HT-29 (cell line): ENCODE measurements at places on chromosomes 5 and 9.

DNA sequence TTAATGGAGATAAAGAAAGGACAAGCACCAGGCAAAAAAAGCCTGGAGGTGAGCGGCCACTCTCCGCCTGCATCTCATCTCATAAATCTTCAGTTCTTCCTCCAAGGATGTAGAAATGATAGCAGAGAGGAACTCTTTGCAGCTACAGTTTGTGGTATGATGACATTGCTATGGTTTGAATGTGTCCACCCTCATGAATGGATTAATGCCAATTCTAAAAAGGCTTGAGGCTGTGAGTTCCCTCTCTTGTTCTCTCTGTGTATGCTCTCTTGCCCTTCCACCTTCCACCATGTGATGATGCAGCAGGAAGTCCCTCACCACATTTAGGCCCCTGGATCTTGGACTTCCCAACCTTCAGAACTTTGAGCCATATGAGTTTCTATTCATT, 126.4 kb downstream of the SPOCK1 start:
- no peak for DNase-seq

- no peak for DNase-seq
Measured at GRCh38 chr9:129437626-129438323, 183.1 kb downstream of the C9orf50 start.

DNA sequence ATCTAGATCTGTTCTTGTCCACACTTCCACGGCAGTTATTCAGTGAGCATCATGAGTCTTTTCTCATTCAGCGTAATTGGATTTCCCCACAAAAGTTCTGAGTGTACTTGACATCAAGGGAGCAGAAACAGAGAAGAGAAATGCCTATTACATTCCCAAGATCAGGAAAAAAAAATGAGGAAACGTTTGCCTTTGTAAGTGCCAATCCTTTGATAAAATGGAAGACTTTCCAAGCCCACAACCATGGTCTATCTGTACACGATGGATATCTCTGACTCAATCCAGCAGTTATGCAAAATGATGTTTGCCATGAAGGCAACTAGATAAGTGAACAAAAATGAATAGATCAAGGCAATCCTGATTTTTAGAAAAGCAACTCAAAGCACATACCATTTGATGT, 235.9 kb downstream of the DOCK8 start:
- DNase-seq, result no peak

DNA sequence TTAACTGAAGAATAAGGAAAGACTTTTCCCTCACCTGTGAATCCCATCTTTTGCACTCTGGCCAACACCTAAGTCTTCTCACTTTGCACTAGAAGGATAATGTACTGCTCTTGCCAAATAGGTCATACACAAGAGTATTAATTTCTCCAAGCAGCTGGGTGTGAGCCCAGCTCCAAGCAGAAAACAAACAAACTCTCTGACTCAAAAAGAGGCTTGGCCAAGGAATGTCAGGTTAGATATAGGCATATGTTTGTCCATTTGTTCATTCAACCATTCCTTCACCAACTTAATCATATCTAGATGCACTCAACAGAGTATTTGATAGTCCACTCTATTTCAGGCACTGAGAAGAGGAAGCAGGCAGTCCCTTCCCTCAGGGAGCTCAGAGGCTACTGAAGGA, 84.4 kb downstream of the HTR4 start:
- DNase-seq, result no peak

- no peak for DNase-seq
Measured at GRCh38 chr5:77448831-77449230, 43.3 kb downstream of the WDR41 start.

- DNase-seq, result no peak
Measured at GRCh38 chr9:79286992-79287707, 284.6 kb upstream of the TLE4 start.

DNA sequence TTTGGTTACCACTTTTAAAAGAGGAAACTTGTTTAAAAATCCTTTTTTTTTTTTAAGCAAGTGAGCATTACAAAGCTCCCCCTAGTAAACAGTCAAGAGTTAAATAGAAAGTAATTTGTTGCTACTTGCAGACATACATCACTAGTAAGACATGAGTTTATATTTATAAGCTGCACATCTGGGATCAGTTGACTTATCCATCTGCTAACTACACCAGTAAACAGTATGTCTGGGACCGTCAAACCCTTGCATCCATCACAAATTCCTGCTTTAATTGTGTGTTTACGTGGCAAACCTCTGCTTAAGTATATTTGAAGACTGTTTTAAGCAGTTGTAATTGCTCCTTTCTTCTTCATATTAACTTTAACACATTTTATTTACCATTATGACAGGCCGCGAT, 146.8 kb downstream of the EBF1 start:
- DNase-seq, result no peak

- no peak for DNase-seq
Measured at GRCh38 chr9:136806067-136806466, 1.7 kb upstream of the RABL6 start.

GRCh38 chr5:181027452-181028031, 12.5 kb upstream of the BTNL9 start:
- no peak for DNase-seq

- DNase-seq, result no peak
Measured at GRCh38 chr9:89407070-89407469, 88.8 kb downstream of the SECISBP2 start.

- no peak for DNase-seq
Measured at GRCh38 chr5:57863661-57864060, 381.1 kb upstream of the ACTBL2 start.

DNA sequence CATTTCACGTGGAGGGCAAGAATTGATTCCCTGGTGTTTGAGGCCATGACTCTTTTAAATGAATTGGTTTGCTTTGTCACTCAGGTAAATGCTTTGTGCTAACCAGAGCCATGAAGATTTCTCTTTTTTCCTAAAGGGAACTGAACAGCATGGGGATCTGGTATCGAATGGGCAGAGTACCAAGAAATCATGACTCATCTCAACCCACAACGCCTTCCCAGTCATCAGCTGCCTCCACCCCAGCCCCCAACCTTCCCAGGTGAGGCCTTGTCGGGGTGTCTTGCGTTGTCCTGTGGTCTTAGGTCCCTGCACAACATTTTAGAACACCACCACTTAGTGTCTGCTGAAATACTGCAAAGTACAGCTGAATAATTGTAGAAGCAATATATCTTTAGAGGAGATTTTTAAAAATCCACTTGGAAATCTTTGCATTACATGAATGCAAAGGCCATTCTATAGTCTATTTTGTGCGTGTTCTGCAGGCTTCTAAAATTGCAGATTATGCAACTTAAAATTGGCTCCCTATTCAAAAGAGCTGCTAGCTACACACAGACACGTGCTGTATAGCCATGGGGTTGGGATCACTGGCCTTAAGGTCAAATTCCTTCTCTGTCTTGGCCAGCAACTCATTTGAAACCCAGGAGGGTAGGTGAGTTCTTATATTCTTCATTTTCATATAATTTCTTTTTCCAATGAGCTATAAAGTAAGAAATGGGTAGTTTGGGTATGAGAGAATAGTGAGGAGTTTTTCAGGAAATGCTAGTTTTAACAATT, 69.0 kb downstream of the MVB12B start:
- DNase-seq, result peak; percentile 4

- DNase-seq, result no peak
Measured at GRCh38 chr5:16856531-16856930, 79.6 kb downstream of the MYO10 start.

DNA sequence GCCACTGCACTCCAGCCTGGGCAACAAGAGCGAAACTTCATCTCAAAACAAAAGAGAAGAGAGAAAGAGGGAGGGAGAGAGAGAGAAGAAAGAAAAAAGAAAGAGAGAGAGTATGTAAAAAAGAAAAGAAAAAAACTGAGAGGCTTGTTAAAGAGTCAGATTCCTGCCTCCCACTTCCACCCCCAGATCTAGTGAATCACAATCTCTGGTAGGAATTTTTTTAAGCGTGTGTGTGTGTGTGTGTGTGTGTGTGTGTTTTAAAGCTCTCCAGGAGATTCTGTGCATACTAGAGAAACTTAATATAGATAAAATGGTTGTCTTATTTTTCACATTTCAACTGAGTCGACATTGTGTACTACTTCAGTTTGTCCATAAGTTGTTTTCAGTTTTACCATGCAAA, 32.0 kb downstream of the SAR1B start:
- no peak for DNase-seq

GRCh38 chr5:50582699-50583098, 83.7 kb upstream of the PARP8 start:
- no peak for DNase-seq

GRCh38 chr9:89042984-89043383, 51.7 kb downstream of the S1PR3 start:
- no peak for DNase-seq

- DNase-seq, result no peak
Measured at GRCh38 chr5:51027271-51027670, 356.0 kb upstream of the ISL1 start.

DNA sequence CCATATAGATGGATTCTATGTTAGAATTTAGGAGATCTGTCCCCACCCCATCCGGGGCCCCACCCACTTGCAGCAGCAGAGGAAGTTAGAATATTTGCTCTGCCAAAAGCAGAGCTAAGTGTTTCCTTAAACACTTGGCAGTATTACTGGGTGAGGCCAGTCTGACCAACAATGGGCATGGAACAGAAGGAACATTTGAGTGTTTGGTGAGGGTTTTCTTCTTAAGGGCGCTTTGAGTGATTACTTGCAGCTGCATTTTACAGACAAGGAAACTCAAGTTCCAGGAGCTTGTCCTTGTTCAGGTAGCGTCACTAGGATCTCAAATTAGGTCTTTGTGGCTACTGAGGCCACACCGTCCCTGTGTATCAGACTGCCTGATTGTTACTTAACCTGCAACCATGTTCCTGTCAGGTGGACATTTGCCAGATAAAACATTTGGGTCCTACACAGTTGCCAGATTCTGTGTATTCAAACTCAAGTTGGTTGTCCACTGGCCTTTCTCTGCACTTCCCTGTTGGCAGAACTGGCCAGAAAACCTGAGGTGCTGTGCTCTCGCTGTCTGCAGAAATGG, 59.3 kb downstream of the SLC46A2 start:
- no peak for DNase-seq

DNA sequence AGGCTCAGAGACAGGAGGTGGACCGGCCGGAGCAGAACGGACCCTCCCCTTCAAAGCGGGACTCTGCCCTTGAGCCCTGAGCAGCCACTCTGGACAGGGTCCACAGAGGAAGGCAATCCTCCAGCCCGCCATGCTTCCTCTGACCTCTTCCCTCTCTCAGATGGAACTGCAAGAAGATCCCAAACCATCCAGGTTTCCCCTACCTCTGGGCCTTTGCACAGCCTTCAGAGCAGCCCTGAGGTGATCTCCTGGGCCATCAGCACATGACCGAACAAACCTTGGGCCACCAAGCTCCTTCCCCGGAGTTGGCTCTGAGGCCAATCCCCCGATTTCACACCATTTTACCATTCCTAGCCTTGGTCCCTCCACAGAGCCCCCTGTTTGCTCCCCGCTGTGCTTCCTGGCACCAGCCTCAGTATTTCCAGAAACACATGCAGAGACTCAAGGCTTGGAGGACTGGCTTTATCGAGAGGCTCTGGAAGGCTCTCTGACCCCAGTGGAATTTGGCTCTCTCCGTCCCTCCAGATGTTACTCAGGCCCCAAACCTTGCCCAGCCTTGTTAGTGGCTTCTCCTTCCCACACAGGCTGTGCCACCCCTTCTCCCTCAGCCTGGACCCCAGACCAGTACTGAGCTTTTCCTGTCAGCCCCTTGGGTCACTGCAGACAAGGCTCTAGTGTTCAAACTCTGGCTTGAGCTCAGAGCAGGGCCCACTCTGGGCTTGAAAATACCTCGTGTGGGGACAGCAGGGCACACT, 48.6 kb upstream of the KCNMB1 start:
- DNase-seq, result no peak

GRCh38 chr5:135134691-135135381, 100.8 kb upstream of the PITX1 start:
- no peak for DNase-seq

DNA sequence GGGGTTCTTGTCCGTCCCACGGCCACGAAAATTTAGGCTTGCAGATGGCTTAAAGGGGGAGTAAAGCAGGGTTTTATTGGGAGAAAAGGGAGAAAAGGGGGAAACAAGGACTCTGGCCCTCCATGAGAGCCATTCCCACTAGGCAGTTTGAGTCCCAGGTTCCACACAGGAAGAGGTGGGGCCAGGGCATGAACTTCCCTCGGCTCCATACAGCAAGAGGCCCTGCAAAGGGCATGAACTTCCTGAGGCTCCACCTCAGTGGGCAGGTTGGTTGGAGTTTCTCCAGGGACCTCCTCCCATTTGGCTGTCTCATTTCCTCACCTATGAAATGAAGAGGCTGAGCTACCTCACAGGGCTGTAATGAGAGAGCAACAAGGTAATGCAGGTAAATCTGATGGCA, 229.7 kb downstream of the MAT2B start:
- DNase-seq, result no peak
